HFF-Myc (cell line): ENCODE measurements at places on chromosomes 7 and 10.

DNA sequence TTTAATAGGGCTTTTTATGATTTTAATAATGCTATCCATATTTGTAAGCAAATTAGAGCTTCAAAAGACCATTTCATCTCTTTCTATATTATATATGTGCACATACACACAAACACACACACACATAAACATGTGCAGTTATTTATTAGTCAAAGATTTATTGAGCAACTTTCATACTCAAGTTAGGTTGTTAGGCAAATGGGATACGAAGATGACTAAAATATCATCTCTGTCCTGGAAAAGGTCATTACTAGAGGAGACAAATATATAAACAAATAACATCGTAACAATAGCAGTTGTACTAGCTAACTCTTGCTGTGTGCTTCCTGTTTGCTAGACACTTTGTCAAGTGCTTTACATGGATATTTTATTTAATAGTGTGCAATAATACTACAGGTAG is 307.9 kb downstream of the SNX13 start:
- DNase-seq, result no peak

GRCh38 chr10:80452069-80452468 is 2.0 kb upstream of the TSPAN14 start:
- DNase-seq, result no peak

GRCh38 chr7:135843214-135843613 is 94.6 kb upstream of the FAM180A start:
- DNase-seq, result no peak

DNA sequence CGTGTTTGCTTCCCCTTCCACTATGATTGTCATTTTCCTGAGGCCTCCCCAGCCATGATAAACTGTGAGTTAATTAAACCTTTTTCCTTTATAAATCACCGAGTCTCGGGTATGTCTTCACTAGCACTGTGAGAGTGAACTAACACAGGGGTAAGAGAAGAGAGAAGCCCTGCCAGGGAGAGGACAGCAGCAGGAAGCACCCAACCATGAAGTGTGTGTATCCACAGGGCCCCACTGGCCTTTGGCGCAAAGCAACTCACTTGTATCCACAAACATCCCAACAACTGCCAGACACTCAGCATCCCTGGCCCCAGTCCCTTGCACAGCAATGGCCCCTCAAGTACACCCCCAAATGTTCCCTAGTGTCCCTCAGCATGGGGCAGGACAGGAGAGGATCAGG is 115.1 kb downstream of the MAD1L1 start:
- DNase-seq, result no peak

DNA sequence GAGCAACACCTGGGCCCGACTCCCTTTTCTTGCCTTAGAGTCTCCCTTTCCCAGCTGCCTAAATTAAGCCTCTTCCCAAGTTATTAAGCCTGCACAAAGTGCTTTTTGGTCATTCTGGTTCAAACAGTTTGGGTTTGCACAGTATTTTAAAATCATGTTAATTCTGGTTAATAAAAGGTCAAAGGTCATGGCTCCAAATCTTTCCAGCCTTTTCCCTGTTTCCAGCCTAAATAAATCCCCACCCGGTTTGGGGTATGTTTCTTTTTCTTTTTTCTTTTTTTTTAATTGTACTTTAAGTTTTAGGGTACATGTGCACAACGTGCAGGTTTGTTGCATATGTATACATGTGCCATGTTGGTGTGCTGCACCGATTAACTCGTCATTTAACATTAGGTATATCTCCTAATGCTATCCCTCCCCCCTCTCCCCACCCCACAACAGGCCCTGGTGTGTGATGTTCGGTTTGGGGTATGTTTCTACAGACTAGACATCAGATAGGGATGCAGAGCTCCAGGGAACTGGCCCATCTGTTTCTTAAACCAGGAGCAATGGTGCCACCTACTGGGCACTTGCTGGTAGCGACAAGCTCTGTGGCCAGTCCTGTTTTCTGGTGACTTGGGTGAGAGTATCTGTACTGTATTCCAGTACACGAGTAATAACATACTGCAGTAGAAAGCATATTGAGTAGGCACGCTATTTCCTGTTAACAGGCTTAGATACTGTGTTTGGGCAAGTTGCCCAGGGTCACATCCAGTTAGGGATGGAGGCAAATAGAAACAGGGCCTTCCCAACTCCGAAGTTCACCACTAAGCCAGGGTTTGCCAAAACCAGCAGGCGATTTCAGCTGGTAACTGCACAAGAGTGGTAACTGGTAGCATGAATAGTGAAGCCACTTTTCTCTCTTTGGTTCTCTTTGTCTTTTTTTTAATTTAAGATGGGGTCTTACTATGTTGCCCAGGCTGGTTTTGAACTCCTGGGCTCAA is 60.6 kb upstream of the TRIM8 start:
- peak; percentile 85 for DNase-seq

GRCh38 chr10:113108948-113109347 is 158.9 kb downstream of the TCF7L2 start:
- no peak for DNase-seq

- DNase-seq, result no peak
Observed at GRCh38 chr7:103777440-103777839, 212.0 kb downstream of the RELN start.

- no peak for DNase-seq
Observed at GRCh38 chr7:44881066-44881600, 4.2 kb downstream of the PURB start.

- DNase-seq, result no peak
Observed at GRCh38 chr7:151245360-151246101, 3.0 kb downstream of the SMARCD3 start.

- no peak for DNase-seq
Observed at GRCh38 chr7:141713890-141714289, 5.7 kb downstream of the WEE2 start.

- no peak for DNase-seq
Observed at GRCh38 chr7:27948861-27949260, 208.9 kb downstream of the TAX1BP1 start.

- DNase-seq, result no peak
Observed at GRCh38 chr7:112010994-112011393, 195.2 kb downstream of the DOCK4 start.

DNA sequence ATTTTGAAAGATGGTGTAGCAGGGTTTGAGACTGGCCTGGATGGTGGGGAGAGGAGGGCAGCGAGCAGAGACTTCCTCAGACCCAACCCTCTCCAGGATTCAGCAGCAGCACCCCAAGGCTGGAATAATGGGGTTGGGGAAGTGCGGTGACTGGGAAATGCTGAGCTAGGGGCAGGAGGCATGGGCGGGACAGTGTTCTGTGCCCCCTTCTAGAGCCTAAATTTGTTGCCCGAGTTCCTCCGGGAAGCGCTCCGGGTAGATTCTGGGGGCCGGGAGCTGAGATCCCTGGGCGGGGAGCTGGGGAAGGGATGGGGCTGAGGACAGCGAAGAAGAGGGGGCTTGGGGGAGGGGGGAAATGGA is at the start of gene CHAT:
Gene CHAT (plus strand): TSS at position 156 of the 360 bp plus-strand sequence. CDS start 153 bp downstream, at position 309.
- DNase-seq, result no peak

GRCh38 chr10:1251769-1252168 is 195.6 kb downstream of the WDR37 start:
- DNase-seq, result no peak

- DNase-seq, result no peak
Observed at GRCh38 chr10:76902949-76903348, 734.7 kb downstream of the KCNMA1 start.

DNA sequence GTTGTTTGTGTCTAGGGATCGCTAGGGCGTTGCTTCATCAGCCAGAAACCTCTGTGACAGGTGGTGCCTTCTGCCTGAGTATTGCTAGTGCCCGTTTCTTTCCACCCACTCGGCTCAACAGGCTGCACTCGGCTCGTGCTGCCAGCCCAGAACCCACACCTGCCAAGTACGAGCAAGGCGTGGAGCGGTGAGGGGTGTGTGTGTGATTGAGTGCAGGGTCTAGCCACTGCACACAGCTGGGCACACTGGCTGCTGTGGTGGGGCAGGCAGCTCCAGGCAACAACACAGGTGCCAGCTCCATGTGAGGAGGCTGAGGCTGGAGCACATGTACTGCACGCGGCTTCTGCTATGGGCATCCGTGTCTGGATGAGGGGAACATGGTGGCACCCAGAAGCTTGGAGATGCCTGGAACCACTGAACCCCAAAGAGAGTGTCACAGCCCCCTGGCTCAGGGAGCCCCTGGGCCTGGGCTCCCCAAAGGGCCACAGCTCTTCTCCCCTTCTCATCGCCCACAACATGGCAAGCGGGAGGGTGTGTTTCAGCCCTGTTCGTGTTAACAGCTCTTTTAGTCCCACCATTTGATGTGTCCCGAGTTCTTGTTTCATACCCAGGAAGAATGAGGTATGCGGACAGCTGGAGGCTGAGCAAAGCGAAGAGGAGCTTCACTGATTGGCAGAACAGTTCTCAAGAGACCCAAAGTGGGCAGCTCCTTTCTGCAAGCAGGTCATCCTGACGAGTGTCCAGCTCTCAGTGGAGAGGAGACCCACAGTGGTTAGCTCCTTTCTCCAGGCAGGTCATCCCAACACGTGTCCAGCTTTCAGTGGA is 78.1 kb downstream of the HDAC9 start:
- no peak for DNase-seq
